Natural killer cell treated with Interleukin-12 subunit alpha and Interleukin-12 subunit beta and Interleukin-15 and Interleukin-18, amount 100 ng/mL, for 72 hours (primary cell): ENCODE measurements at places on chromosomes 5 and 9. TPM values are rescaled to one million over a fixed set of nuclear protein-coding genes. Genes with fewer than 3 reads are reported as not detected.
A peak's percentile ranks its signal among the peaks of the same experiment; 100 is the strongest.

The EGFL7 gene
- total RNA-seq = 0.36 TPM

The PCDHB10 gene
- not detected for total RNA-seq

The ACTL7A gene
- not detected for total RNA-seq

The PCDHB15 gene
- not detected for total RNA-seq

The FSD1L gene
- total RNA-seq = 2.3 TPM

The STK32A gene
- not detected for total RNA-seq

The ALDH7A1 gene
- 0.81 TPM for total RNA-seq

The TSTD2 gene
- 18.8 TPM for total RNA-seq

- H3K27me3 ChIP-seq = no peaks in the 10 kb centered on the region
- peak overlapping the region; percentile 20 for H3K27ac ChIP-seq
- peak overlapping the region; percentile 57 for H3K4me3 ChIP-seq
- no peaks in the 10 kb centered on the region for H3K36me3 ChIP-seq
- no peak for DNase-seq
- peaks cover 11% of the 10 kb centered on the region for H3K4me1 ChIP-seq
These were observed 317.9 kb upstream of the ITGA1 start for GRCh38 chr5:52469835-52470234.

DNA sequence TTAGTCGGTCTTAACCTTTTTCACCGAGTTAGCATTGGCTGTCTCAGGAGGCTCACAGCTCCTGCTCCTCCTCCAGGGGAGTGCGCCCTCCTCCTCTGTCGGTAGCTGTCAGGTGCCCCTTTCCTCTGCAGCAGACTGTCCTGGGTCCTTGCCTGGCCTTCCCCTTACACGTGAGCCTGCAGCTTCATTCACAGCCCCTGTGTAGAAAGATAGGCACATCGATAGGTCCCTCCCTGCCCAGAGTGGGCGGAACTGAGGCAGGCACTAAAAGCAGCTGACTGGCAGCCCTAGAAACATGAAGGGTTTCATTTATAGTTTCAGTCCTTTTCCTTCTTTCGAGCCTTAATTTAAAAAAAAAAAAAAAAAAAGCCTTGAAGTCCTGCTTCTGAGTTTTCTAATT, 17.2 kb downstream of the TENT4A start:
- H3K36me3 ChIP-seq = no peaks in the 10 kb centered on the region
- DNase-seq = no peak
- no peak overlapping the region for H3K4me3 ChIP-seq
- H3K4me1 ChIP-seq = peaks cover 54% of the 10 kb centered on the region
- no peaks in the 10 kb centered on the region for H3K27me3 ChIP-seq
- H3K27ac ChIP-seq = no peak overlapping the region

- H3K27me3 ChIP-seq = no peaks in the 10 kb centered on the region
- no peak overlapping the region for H3K27ac ChIP-seq
- H3K4me3 ChIP-seq = no peak overlapping the region
- no peaks in the 10 kb centered on the region for H3K36me3 ChIP-seq
These were observed 23.1 kb upstream of the SHB start for GRCh38 chr9:38092200-38092524.

GRCh38 chr9:110168486-110168885, 39.5 kb downstream of the C9orf152 start:
- peaks cover 6% of the 10 kb centered on the region for H3K36me3 ChIP-seq
- H3K4me1 ChIP-seq = peaks cover 4% of the 10 kb centered on the region
- H3K27ac ChIP-seq = no peak overlapping the region

DNA sequence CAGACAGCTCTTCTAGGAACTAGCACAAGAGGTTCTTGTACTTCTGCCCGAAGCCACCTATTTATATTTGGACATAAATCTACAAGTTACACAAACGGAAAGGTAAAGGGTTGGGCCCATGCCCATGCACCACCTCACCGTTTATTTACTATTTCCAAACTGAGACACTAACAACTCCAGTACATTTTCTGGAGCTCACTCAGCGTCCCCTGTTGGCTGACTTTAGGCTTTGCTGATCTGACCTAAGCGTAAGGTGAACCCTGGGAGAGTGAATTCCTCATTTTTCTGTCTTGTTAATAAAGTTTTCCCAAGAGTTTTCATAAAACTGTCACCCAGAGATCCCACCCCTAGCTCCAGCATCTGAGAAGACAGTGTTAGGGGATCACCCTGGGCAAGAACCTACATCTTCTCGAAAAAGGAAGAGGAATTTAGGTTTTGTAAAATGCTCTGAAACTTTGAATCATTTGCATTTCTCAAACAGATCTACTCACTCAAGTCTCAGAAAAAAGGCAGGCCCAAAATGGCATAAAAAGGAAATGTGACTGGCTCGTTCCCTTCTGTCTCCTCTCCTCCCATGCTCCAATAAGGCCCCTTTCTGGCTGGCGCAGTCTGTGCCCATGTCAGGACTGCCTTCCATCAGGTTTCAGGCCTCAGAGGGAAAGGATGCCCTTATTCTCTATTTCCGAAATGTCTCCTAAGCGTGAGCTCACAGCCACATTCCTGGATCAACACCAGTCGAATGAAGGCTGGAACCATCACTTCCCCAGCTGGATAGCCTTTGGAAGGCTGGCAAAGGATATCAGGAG, 201.3 kb downstream of the FANCC start:
- H3K4me1 ChIP-seq = no peaks in the 10 kb centered on the region
- H3K27ac ChIP-seq = no peak overlapping the region
- H3K36me3 ChIP-seq = no peaks in the 10 kb centered on the region
- no peak for DNase-seq

- no peak overlapping the region for H3K27ac ChIP-seq
- no peak for DNase-seq
- H3K27me3 ChIP-seq = peaks cover 43% of the 10 kb centered on the region
- peaks cover 4% of the 10 kb centered on the region for H3K36me3 ChIP-seq
- H3K4me1 ChIP-seq = peaks cover 9% of the 10 kb centered on the region
- no peak overlapping the region for H3K4me3 ChIP-seq
These were observed 5.0 kb upstream of the MED10 start for GRCh38 chr5:6383376-6383775.
